Left lung (tissue), 14 donors: ENCODE measurements at places on chromosomes 3 and 15.

DNA sequence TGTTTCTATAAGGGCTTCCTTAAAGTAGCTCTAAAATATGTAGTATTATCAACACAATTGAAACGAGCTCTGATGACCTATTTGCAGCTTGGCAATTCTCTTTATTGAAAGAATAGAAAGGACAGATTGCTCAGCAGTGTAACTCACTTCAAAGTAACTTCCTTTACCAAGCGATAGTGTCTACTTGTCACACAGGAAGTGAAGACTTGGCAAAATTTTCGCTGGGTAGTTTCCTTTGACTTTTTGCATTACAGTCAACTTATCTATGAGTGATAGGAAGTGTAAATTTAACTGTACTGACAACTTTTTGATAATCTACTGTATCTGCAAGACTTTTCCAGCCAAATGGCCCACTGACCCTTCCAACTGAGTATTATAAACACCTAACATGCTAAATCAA is 22.8 kb downstream of the SLC9A9 start:
- no peak for DNase-seq

DNA sequence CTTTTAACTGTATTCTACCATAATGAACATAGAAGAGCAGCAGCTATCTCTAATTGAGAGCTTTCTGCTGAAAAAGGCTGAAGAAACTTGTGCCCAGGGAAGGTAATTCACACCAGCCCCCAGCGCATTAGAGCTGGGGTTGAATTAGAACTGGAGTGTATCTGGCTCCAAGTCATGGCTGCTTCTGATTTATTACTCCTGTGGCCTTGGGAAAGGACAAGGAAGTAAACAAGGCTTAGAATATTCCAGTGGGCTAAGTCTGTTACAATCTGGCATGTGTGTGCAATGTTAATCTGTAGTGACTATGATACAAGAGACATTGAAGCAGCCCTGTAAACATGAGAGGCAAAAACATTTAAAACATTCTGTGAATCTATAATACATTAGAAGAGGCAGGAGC is 18.1 kb downstream of the CPA3 start:
- DNase-seq = no peak

- DNase-seq = no peak
These were observed 170.2 kb upstream of the IL12A start for GRCh38 chr3:159818399-159818798.

DNA sequence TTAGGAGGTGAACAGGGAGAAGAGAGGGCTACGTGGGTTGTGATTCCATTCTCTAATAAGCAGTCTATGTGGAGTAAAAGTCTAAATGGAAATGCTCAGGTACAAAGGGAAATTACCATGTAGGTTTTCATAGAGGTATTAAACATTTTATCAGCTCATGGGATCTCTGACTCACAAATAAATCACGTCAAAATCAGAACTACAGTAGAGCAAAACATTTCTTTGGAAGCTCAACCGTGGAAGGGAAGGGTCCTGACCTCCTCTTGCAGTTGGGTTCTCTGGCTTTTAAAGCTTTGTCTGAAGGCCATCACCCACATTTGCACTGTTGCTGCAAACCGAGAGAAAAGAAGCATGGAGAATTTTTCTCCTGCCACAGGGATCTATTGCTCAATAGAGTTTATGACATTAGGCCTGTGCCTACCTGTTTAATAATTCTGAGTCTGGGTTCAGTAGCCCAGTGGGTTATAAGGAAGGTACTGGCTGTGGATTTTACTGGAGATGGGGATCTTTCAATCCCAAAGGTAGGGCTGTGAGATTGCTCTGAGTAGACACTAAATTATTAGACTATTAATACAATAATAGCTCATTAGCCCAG is 24.2 kb upstream of the PGPEP1L start:
- DNase-seq = no peak

DNA sequence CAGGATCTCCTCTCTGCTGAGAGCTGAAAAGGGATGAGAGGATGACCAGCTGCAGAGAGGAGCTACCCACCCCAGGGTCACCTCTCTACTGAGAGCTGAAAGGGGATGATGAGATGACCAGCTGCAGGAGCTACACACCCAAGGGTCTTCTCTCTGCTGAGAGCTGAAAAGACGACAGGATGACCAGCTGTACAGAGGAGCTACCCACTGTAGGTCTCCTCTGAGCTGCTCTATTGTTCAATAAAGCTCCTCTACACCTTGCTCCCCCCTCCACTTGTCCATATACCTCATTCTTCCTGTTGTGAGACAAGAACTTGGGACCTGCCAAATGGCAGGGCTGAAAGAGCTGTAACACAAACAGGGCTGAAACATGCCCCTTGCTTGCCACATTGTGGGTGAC is 149.9 kb downstream of the FMN1 start:
- no peak for DNase-seq

DNA sequence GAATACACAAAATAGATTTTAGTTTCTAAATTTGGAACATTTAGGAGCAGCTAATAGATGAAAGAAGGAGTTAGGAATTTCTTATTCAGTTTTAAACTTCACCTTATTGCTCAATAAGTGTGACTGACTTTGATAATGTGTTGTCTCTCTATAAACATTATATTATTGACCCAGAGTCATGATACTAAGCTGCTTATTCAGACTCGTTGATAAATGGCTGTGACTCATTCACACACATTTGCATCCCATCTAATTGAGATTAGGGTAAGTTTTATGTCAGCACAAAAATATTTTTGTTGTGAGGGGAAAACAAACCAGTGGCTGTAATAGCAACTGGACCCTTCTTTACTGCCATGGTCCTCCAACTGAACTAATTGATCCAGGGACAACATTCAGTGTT is 137.6 kb downstream of the GOLIM4 start:
- DNase-seq = no peak

DNA sequence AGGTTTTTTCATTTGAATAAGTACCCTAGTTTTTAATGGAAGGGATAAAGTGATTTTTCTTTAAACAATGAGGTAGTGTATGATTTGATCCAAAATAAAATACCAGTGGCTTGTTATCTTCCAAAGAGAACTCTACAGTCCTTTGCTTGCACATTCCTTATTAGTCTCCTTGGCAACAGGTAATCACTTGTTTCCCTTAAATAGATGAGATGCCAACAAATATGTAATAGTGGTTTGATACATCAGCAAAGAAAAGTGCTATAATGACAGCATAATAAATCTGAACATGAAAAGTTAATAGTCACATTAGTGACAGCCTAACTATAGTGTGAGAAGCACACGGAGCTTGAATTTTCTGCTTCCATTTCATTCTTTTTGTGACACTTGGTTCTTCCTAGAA is 360.2 kb downstream of the ZNF385D start:
- no peak for DNase-seq
